ENCODE measurements at places on chromosomes 4 and X. TPM values are rescaled to one million over a fixed set of nuclear protein-coding genes. Genes with fewer than 3 reads are reported as not detected.

The UGDH gene
- total RNA-seq, result 88.6 TPM

The PF4V1 gene
- not detected for total RNA-seq

The RENBP gene
- total RNA-seq, result 6.8 TPM

The SH3TC1 gene
- 5.2 TPM for total RNA-seq

The MRPS18C gene
- total RNA-seq, result 18.6 TPM

The SYN1 gene
- not detected for total RNA-seq

The MID1 gene
- 57.0 TPM for total RNA-seq

The CCDC120 gene
- total RNA-seq, result 23.9 TPM

The CHRDL1 gene
- total RNA-seq, result 18.8 TPM

The EDNRA gene
- total RNA-seq, result not detected

The CYTL1 gene
- not detected for total RNA-seq

The TSPAN7 gene
- not detected for total RNA-seq

The CCDC149 gene
- total RNA-seq, result 8.1 TPM

The UGT2B17 gene
- total RNA-seq, result not detected

The P2RY8 gene
- total RNA-seq, result not detected

The MAGEB2 gene
- not detected for total RNA-seq

The TBC1D8B gene
- 5.3 TPM for total RNA-seq

The NLGN3 gene
- 0.65 TPM for total RNA-seq

The ARMCX1 gene
- 0.15 TPM for total RNA-seq

The MAP7D2 gene
- total RNA-seq, result not detected

The KCTD8 gene
- not detected for total RNA-seq

The SRPX gene
- not detected for total RNA-seq

The SPANXB1 gene
- 31.4 TPM for total RNA-seq

The CXCR3 gene
- total RNA-seq, result not detected

The RBM46 gene
- not detected for total RNA-seq

Data from PC-9 (cell line).